ENCODE measurements at places on chromosomes 6 and 20. TPM values are rescaled to one million over a fixed set of nuclear protein-coding genes. Genes with fewer than 3 reads are reported as not detected.
A peak's percentile ranks its signal among the peaks of the same experiment; 100 is the strongest.

GRCh38 chr20:1805161-1805581, 90.0 kb upstream of the SIRPA start:
- peaks cover 24% of the 10 kb centered on the region for H3K4me1 ChIP-seq
- H3K27me3 ChIP-seq, result peaks cover 43% of the 10 kb centered on the region
- H3K36me3 ChIP-seq, result no peaks in the 10 kb centered on the region

DNA sequence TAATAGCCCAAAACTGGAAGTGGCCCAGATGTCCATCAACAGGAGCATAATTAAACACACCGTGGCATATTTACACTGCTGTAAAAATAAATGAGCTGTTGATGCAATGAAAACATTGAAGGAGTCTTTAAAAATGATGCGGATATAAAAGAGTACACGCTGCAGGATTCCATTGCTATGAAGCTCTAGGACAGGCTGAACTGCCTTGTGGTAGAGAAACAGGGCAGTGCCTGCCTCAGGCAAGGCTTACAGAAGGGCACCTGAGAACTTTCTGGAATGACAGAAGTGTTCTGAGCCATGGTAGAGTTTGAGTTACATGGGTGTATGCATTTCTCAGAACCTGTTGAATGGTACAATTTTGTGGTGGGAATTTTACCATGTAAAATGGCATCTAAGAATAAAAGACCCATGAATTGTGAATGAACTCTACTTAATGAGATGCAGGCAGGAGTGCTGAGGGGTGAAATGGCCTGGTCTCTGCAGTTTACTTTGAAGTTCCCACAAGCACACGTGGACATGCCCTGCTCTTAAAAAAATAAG, 45.3 kb upstream of the RIN2 start:
- no peaks in the 10 kb centered on the region for H3K36me3 ChIP-seq

CYP21A2 gene
- not detected for total RNA-seq

DNA sequence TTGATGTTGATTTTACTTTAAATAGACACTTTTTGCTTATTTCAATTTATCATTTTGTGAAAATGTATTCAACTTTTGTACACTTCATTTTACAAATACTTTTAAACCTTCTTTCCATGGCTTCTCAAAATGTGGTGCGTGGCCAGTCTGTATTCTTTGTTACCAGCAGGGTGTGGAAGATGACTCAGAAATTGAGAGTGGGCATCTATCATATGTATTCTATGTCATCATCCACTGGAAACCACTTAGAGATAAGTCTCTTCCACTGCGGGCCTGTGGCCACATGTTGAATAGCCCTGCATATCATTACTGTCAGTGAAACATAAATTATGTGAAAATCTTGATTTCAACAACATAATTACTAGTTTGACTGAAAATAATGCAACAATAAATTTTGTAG, 52.6 kb upstream of the MC3R start:
- H3K27me3 ChIP-seq, result no peaks in the 10 kb centered on the region
- no peaks in the 10 kb centered on the region for H3K4me1 ChIP-seq
- no peak overlapping the region for H3K27ac ChIP-seq
- DNase-seq, result no peak
- H3K4me3 ChIP-seq, result no peak overlapping the region

PAK5 gene
- 1.1 TPM for total RNA-seq

GRCh38 chr20:10681494-10681893, 7.7 kb upstream of the JAG1 start:
- no peaks in the 10 kb centered on the region for H3K36me3 ChIP-seq
- no peak overlapping the region for H3K4me3 ChIP-seq
- H3K27ac ChIP-seq, result no peak overlapping the region
- no peaks in the 10 kb centered on the region for H3K27me3 ChIP-seq
- DNase-seq, result no peak
- peaks cover 13% of the 10 kb centered on the region for H3K4me1 ChIP-seq

DNA sequence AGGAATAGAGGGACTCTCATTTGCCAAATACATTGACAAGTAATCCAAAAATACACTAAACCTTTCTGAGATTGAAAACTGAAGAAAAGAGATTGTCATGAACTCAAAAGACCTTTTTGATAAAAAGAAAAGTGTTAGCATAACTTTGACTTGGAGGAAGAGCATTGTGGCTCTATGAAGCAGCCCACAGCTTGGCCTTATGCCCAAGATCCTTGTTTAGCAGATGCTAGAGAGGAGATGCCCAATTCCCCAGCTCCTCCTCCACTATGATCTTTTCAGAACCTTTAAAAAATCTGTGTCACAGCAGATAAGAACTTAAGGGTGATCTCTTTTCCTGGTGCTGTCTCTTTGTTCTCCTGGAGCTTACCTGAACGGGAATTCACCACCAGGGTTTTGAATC, 35.8 kb upstream of the IGF2R start:
- no peak overlapping the region for H3K4me3 ChIP-seq
- no peak for DNase-seq
- H3K36me3 ChIP-seq, result no peaks in the 10 kb centered on the region
- H3K27ac ChIP-seq, result no peak overlapping the region
- H3K27me3 ChIP-seq, result no peaks in the 10 kb centered on the region
- H3K4me1 ChIP-seq, result no peaks in the 10 kb centered on the region

SYCP2L gene
- 11.0 TPM for total RNA-seq

MAP3K4 gene
- total RNA-seq, result 31.8 TPM

TAF11 gene
- total RNA-seq, result 51.1 TPM

- H3K27me3 ChIP-seq, result no peaks in the 10 kb centered on the region
- peak overlapping the region; percentile 33 for H3K4me3 ChIP-seq
- peak; percentile 81 for DNase-seq
- H3K27ac ChIP-seq, result peak overlapping the region; percentile 88
- H3K36me3 ChIP-seq, result no peaks in the 10 kb centered on the region
- peaks cover 21% of the 10 kb centered on the region for H3K4me1 ChIP-seq
Measured at GRCh38 chr20:37395921-37396415, 50.0 kb downstream of the SRC start.

- H3K4me3 ChIP-seq, result no peak overlapping the region
- no peak overlapping the region for H3K27ac ChIP-seq
- H3K27me3 ChIP-seq, result no peaks in the 10 kb centered on the region
- DNase-seq, result no peak
- H3K4me1 ChIP-seq, result peaks cover 8% of the 10 kb centered on the region
Measured at GRCh38 chr6:97438011-97438671, 155.1 kb upstream of the MMS22L start.

DNA sequence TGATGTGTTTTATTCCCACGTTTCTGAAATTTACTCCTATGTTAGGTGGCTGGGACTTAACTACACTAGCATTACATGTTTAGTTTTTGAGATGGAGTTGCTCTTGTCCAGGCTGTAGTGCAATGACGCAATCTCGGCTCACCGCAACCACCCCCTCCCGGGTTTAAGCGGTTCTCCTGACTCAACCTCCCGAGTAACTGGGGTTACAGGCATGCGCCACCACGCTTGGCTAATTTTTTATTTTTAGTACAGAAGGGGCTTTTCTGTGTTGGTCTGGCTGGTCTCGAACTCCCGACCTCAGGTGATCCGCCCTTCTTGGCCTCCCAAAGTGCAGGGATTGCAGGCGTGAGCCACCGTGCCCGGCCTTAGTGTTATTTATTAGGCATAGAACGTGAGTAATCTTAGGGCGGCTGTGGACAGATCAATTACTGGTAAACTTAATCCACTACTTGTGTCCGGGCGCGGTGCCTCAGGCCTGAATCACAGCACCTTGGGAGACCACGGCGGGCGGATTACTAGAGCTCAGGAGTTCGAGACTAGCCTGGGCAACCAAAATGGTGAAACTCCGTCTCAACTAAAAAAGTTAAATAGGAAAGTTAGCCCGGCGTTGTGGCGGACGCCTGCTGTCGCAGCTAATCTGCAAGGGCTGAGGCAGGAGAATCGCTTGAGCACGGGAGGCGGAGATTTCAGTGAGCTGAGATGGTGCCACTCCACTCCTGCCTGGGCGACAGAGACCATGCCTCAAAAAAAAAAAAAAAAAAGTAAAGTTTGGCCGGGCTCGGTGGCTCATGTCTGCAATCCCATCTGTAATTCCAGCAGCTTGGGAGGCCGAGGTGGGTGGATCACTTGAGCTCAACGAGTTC, 123.7 kb upstream of the BTN3A2 start:
- H3K4me3 ChIP-seq, result peak overlapping the region; percentile 65
- H3K27ac ChIP-seq, result peak overlapping the region; percentile 97
- peak; percentile 65 for DNase-seq
- no peaks in the 10 kb centered on the region for H3K27me3 ChIP-seq

DAAM2 gene
- 2.5 TPM for total RNA-seq
